Stimulated activated CD8-positive, alpha-beta memory T cell treated with anti-CD3 and anti-CD28 coated beads, Interleukin-4, amount 100 ng/mL, for 1 hour (primary cell): ENCODE measurements at places on chromosomes 5 and 9.

DNA sequence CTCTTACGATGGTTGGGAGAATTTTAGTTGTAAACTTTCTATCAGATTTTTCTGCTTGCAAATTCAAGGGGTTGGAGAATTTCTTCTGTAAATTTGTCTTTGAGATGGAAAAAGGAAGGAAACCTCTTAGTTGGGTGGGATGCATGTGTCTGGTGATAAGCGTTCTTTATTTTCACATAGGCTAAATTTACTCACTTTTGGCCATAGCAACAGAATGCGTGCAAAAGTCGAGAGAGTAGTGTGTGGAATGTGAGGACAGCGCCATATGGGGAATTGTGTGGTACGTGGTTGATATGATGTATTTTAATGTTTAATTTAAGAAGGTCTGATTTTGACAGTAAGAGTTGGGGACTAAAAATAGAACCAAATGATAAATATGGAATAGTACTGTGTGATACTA is 282.2 kb downstream of the TAF11L14 start:
- DNase-seq, result no peak

DNA sequence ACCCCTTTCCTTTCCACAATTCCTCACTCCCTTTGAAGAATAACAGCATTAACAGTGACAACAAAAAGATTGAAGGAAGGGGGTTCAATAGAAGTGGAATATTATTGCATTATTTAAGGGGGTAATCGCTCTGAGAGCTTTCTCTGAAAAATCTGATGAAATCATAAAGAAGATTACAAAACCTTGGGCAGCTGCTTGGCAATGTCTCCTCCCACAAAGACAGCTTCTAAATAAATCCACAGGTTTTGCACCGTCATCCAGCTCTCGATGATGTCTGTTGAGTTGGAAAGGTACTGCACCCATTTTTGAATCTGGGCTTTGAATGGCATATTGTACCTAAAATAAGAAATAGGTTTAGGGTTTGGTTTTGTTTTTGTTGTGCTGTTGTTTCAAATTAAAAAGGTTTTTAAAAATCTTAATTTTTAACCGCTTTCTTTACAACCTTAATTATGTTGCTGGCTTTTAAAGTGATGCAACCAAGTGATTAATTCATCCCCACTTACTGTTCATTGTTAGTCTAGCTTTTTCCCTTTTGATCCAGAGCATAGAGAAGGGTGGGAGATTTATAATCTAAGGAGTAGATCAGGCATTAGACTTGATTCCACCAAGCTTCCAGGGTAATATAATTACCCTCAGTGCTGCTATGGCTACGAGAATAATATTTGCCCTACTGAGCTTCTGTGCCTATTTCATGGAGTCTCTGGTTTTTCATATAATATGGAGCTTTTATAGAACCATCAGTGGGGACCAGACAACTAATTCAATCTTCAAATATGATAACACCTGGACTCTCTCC is 85.0 kb downstream of the DNAH5 start:
- no peak for DNase-seq

DNA sequence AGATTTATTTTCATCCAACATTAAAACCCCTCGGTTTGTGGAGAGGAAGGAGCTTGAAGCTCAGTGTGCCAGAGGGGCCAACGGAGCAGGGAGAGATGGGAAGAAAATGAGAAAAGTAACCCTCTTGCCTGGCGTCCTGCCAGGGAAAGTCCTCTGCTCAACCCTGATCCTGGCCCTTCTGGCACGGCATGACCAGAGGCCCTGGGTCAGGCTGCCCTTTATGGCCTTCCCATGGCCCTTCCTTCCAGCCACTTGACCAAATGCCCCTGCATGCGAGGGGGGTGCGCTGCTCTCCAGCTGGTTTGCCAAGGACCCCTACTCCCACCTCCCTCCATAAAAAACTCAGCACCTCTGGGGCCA is 43.8 kb downstream of the SPRY4 start:
- DNase-seq, result no peak

GRCh38 chr5:169711551-169712225 is 74.6 kb downstream of the DOCK2 start:
- no peak for DNase-seq

GRCh38 chr5:143559586-143560109 is 156.2 kb upstream of the NR3C1 start:
- DNase-seq, result no peak

GRCh38 chr9:93231121-93231694 is 47.3 kb downstream of the WNK2 start:
- no peak for DNase-seq

- no peak for DNase-seq
Observed at GRCh38 chr5:95923918-95924544, 37.6 kb downstream of the ELL2 start.

DNA sequence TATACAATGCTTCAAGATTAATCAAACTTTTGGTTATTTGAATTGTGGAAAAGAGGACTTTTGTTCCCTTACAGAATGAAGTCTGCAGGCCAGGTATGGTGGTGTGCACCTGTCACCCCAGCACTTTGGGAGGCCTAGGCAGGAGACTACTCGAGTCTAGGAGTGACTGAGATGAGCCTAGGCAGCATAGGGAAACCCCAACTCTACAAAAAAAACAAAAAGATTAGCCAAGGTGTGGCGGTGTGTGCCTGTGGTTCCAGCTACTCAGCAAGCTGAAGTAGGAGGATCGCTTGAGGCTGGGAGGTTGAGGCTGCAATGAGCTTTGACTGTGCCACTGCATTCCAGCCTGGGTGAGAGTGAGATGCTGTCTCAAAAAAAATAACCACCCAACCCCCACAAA is 9.3 kb downstream of the CCNH start:
- no peak for DNase-seq

DNA sequence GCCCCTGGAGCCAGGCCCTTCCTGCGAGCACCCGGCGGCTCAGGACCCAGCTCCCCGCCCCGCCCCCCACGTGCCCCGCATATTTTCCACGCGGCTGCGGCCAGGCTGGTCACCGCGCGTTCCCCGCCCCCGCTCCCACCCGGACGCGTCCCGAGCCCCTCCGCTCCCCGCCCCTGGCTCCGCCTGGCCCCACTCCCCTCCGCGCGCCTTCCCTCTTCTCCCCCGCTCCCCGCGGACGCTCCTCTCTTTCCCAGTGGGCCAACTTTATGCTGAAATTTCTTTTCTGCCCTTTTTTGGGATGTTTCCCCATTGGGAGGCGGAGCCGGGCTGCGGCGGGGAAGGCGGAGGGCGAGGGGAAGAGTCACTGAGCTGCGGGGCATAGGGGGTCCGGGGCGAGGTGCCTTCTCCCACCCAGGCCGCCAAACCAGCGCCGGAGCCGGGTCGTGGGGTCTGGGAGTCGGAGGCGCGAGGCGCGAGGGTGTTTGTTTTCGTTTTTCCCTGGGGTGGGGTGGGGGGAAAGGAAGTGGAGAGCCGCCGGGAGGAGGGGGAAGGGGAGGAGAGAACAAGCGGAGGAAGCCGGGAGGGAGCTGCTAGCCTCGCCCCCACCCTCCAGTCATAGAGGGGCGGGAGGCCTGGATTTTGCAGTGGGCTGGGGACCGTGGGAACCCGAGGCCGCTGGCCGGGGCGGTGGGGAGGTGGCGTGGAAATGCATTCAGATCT is 1.0 kb upstream of the TPM2 start:
- DNase-seq, result no peak

- DNase-seq, result no peak
Observed at GRCh38 chr9:136700959-136701667, 11.3 kb upstream of the DIPK1B start.

GRCh38 chr5:175521313-175521833 is 43.0 kb downstream of the SFXN1 start:
- DNase-seq, result no peak

GRCh38 chr5:145465474-145466263 is 369.5 kb downstream of the PRELID2 start:
- no peak for DNase-seq

DNA sequence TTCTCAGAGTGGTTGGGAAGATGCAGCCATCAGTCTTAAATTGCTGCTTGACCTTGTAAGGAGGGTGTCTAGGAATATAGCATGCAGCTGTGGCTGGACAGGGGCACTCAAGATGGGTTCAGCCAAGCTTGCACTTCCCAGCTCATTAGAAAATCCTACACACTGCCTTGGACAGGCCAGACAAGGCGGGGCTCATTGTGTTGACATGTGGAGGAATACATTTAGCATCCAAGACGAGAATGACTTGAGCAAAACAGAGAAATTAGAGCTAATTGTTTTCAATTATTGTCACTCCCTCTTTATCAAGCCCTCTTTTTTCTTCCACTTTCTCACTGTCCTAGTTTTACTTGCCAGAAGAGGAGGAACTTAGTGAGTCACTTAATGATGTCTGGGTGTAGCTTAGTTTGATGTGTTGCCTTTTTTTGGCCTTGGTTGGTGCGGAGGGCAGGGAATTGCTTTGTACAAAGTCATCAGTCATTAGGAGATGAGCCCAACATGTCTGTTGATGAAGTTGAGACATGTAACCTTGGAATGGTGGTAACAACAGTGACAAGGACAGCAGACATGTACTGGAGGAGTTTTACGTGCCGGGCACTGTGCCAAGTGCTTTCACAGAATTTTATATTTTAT is 1219.3 kb upstream of the WWC1 start:
- no peak for DNase-seq

- no peak for DNase-seq
Observed at GRCh38 chr9:69585571-69585970, 86.6 kb downstream of the APBA1 start.

DNA sequence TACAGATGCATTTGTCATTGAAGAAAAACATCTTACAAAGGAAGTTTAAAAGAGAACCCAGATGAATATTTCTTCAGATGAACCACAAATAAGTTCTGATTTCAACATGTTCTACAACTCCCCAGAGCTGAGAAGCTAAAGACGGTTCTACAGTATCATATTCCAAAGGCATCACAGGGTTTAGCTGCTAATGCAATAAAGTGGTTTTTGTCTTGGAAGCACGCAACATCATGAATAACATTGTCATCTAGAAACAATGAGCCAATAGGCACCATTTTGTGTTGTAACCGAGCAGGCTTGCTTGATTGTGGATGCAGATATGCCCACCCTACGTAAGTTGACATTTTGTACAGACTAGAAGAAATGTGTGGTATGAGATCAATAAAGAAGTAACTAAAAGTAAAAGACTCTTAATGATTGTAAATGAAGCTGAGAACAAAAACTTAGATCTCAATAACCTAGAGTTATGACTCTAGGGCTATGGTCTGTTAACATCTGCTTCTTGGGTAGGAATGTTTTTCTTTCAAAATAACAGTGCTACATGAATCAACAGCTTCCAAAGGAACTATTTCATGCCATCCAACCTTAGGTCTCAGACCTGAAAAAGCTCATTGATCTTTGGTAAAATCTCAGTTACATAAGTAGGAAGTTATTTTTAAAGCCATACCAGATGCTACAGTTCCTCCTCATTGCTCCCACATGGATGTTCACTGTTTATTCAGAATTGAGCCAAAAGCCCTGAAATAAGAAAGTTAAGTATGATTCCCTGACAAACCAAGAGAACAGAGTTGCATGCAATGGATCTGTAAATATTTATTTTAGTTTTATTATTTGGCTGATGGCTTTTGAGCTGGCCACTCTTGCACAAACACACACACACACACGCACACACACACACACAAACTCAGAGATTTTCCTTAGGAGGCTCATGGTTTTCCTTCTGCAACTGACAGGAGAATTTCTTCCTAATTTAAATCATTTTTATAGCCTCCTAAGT is 118.7 kb upstream of the SLCO6A1 start:
- DNase-seq, result no peak

GRCh38 chr5:15056988-15057592 is 185.5 kb upstream of the ANKH start:
- DNase-seq, result no peak

GRCh38 chr9:38008168-38009034 is 60.6 kb downstream of the SHB start:
- no peak for DNase-seq

DNA sequence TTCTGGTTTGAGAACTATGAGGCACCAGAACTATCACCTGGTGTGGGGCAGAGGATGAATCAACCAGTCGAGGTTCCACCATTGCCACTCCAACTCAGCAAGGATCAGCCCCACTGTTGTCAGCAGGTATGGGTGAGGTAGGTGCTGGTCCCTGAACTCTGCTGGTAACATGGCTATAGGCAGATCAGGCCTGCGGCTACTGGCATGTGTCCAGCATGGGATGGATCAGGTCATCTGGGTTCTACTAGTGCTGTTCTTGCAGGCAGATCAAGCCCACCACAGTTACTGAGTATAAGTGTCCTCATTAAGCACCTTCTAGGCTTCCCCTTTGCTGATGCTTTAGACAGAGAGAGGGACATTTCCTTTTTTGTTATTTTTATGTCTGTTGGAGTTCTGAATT is 71.7 kb downstream of the GABRA6 start:
- no peak for DNase-seq
